ENCODE measurements at places on chromosomes 12 and 14.

GRCh38 chr14:21057803-21058675 is at the start of gene RNASE8:
RNASE8 (plus strand) TSS chr14:21057822; CDS start chr14:21057893, 71 bp downstream.
- DNase-seq, result peak; percentile 16

DNA sequence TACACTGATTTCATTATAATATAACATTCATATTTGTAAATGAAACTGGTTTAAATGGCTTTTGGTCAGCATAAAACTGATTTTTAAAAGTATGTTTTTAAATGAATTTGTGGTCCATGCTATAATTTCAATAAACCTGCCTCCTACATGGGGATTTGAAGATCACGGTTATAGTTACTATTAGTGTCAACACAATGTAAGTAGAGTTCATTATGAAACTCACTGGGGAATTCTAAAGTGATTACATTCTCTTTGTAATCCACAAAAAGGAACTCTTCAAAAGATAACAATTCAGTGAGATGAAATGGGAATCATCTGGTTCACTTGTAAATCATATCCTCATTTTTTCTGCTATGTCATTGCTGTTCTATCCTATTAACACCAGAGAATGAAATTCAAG is 204.5 kb upstream of the G2E3 start:
- DNase-seq, result no peak

DNA sequence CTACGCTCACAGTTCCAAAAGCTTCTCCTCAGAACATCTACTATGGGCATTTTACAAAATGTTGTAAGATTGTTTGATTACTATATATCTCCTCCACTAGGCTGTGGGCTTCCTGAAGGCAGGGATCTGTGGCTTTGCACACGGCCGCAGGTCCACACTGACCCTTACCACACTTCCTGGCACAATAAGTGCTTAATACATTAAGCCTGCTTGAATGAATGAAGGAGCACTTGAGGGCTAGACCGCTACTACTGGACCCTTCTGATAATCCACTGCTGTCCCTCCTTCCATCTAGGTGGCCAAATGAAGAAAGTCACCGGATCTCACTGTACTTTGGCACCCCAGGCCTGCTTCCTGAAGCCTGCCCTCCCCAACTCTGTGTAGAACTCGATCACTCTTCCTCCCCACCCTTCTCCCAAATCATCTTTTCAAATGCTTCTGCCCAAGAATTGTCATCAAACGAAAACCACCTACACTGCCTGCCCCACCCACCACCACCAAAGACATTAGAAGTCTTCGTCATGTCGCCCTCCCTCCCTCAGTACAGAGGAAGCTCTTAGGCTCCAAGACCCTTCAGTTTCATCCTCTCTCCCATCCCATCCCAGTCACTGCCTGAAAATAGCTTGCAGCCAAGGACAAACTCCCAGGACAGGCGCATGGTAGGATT is 596 bp upstream of the ZBTB39 start:
- DNase-seq, result no peak

- no peak for DNase-seq
These were observed 128.1 kb upstream of the MIS18BP1 start for GRCh38 chr14:45381091-45381490.

DNA sequence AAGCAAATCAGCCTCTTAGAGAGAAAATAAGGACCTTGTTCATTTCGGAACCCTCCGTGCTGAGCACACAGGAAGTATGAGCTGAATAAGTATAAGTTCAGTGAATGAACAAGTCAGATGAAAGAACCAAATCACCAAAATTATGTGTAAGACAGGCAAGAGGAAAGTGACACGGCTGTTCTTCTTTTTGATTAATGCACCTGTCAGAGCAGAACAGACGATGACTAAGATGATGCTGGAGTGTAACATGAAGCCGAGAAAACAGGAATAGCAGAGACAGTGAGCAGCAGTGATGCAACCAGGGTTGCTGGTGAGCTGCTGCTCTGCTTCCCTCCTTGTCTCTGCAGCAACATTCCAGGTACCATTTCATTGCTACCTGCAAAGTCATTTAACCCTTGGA is 861.1 kb downstream of the GALC start:
- DNase-seq, result peak; percentile 7

GRCh38 chr12:98471085-98471484 is 44.3 kb upstream of the TMPO start:
- DNase-seq, result no peak

GRCh38 chr12:39660101-39660500 is 40.5 kb upstream of the ABCD2 start:
- DNase-seq, result no peak

DNA sequence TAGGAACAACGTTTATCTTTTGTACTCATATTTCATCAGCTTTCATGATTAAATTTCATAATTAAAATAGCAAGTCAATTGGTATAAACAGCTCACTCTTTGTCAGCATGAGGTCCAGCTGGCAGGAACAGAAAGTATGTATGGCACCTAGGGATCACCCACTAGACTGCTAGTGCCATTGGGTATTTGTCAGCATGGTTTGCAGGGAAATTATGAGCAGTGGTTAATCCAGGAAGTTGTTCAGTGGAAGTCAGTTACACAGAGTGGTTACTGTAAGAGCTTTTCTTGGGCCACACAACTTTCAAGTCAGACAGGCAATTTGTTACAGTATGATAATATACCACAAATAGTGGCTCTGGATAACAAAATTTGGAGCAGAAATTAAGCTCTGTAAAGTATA is 340.3 kb upstream of the RGS6 start:
- DNase-seq, result peak; percentile 87

DNA sequence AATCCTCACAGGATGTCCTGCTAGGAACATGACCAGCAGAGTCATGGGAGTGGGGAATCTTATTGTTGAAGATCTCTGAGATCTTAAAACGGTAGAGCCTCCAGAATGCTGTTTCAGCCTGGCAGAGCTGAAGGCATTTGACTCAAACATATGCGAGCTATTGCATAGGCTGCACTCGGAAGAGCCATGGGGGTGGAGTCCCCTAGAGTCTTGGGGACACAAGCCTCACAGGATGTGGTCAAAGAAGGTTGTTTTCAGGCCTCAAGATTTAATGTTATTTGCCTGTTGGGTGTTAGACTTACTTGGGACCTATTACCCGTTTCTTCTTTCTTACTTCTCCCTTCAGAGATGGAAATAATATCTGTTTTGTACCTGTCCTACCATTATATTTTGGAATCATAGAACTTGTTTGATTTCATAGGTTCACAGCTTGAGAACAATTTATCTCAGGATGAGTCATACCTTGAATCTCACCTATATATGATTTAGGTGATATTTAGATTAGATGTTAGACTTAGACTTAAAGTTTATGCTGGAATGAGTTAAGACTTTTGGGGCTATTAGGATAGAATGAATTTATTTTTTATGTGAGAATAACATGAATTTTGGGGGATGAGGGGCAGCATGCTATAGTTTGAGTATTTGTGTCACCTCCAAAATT is 172.2 kb upstream of the ATP2B1 start:
- DNase-seq, result no peak

DNA sequence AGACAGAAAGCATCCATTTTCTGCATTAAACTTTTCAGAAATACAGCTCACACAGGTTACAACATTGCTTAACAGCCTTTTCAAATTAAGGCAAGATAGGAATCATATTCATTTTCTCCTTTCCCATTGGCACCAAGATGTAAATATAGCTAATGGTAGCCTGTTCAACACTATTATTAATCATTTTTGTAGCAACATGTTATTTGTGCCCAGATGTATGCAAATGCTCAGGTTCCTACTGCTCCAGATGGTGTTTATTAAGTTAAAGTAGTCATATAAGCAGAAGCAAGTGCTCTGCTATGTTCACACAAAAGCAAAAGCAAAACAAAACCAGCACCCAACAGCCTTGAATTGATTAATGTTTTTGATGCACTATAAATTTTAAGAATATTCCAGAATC is 1110.6 kb downstream of the SLC6A15 start:
- no peak for DNase-seq

- DNase-seq, result peak; percentile 81
These were observed 29.2 kb downstream of the ZCCHC8 start for GRCh38 chr12:122471324-122472226.

DNA sequence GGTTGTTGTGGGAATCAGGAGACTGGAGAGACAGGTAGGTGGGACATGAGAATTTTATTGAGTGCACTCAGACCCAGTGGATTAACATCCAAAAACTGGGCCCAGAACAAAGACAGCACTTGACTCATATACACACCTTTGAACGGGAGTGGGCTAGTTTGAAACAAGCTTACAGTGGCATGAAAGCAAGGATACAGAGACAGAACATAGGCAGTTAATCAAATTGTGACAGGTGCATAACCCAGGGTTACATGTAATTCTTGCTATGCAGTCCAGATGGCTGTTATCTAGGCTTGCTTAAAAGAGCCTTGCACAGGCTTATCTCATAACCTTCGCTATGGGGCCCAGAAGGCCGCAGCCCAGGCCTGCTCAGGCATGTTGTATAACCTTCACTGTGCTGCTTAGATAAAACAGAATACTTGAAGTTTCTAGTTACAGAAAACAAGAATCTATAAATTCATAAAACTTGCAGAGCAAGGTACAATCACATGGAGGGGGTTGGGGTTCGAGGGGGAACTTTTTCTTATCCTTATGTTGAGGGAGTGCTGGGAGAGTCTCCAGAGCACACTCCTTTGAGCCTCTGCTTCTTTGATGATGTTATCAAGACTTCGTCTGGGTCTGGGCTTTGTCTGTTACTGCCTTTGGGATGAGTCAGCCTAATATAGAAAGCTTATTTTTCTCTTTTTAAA is 81.7 kb downstream of the TNFAIP2 start:
- DNase-seq, result peak; percentile 73

- peak; percentile 79 for DNase-seq
These were observed 14.3 kb upstream of the ARMH4 start for GRCh38 chr14:58166005-58166983.

GRCh38 chr14:35414365-35414764 is 9.8 kb upstream of the NFKBIA start:
- DNase-seq, result no peak

DNA sequence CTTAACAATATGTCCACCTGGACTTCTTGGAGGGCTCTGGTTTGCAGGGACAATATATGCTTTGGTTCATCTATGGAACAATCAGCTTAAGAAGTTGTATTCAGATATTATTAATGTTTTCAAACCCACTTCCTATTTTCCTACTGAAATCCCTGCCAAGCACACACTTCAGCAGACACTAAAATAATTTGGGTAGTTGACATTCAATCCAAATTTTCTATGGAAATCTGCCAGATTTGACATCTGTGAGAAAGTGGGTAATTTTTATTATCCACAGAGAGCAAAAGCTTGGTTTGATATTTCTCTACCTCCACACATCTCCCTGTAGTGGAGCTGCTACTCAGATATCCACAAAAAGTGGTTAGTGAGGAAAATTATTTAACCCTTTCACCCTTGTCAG is 378.8 kb upstream of the SOX5 start:
- no peak for DNase-seq

GRCh38 chr12:49622501-49623141 is 740 bp upstream of the PRPF40B start:
- peak; percentile 7 for DNase-seq

GRCh38 chr12:21526053-21526452 is at the start of gene SPX:
SPX (plus strand) TSS chr12:21526296; CDS start chr12:21526473, 177 bp downstream.
- DNase-seq, result peak; percentile 81

GRCh38 chr14:39229601-39230110 is 4.1 kb upstream of the MIA2 start:
- DNase-seq, result no peak

- DNase-seq, result peak; percentile 35
These were observed 140.6 kb downstream of the EGLN3 start for GRCh38 chr14:33810308-33810707.

DNA sequence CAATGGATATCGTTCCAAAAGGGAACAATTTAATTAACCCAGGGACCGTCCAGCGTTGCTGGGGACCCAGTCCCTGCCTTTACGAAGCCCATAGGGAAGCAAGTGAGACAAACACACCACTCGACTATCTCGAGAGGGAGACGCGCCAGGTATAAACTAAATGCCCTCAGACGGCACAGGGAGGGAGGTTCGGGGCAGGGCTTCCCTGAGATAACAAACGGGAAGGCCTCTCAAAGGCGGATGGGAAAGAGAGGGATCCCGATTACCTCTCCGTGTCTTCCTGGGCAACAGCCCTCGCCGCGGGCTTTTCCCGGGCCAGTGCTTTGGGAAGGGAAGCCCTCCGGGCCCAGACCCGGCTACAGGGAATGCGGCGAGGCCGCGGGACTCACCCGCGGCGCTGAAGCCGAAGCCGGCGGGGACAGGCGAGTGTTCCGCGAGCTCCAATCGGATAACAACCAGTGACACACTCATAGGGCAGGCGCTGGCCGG is 390 bp downstream of the BRAP start:
- DNase-seq, result no peak

DNA sequence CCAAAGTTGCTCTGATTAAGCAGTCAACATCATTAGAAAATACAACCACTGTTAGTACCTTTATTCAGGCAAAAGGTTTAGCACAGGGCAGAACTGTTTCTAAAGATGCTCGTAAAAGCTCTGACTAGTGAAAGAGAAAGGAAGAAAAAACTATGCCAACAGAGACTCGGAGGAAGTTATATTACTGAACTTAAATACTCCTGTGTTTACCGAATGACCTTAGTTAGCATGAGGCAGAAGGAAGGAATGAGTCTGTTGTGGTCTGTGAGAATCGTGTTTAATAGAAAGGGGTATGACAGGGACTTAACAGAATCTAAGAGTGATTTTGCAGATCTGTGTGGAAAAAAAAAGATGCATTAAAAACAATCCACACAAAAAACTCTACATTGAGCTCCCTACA is 84.1 kb upstream of the OVCH1 start:
- peak; percentile 96 for DNase-seq

DNA sequence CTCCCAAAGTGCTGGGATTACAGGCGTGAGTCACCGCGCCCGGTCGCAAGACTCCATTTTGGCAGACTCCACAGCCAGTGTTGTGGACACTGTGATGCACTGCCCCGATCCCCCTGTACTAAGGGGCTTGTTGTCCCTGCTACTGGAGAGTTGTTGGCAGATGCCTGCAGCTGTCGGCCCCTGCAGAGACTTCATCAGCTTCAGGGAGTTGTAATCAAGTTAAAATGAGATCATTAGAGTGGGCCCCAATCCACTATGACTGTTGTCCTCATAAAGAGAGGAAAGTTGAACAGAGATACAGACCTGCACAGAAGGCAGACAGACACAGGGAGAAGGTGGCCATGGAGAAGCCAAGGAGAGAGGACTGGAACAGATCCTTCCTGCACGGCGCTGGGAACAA is 23.7 kb upstream of the TUBA1A start:
- no peak for DNase-seq

- no peak for DNase-seq
These were observed 61.2 kb downstream of the BEGAIN start for GRCh38 chr14:100526057-100526456.

- no peak for DNase-seq
These were observed 23.8 kb downstream of the KLC1 start for GRCh38 chr14:103652806-103653205.

DNA sequence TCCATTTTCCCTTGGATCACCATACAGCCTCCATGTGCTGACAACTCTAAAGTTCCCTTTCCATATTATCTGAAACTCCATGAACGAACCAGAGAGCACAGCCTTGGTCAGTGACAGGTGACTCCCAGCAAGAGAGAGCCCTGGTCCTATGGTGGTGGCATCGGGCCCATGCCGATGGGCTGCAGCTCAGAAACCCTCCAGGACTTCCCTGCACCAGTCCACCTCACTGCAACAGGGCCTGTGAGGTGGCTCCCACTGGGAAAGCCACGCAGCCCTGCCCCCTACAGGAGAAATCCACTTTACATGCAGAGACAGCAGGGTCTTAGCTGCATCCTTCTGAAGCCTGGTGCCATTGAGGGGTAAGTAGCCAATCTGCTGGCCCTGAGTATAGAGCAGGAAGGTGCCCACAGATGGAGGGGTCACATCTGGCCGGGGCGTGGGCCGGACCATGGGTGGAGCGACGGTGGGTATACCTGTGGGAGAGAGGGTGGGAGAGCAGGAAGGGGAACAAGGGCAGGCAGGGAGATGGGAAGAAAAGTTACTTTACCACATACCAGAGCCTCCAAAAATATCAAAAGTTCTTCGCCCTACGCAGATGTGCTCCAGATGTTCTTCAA is 24.7 kb downstream of the RTRAF start:
- no peak for DNase-seq

Measured in iris pigment epithelial cell (primary cell).